WTC11 (cell line): ENCODE measurements at places on chromosomes 1 and 21.

- no peak for DNase-seq
Observed at GRCh38 chr1:53174971-53175913, 21.4 kb upstream of the CPT2 start.

DNA sequence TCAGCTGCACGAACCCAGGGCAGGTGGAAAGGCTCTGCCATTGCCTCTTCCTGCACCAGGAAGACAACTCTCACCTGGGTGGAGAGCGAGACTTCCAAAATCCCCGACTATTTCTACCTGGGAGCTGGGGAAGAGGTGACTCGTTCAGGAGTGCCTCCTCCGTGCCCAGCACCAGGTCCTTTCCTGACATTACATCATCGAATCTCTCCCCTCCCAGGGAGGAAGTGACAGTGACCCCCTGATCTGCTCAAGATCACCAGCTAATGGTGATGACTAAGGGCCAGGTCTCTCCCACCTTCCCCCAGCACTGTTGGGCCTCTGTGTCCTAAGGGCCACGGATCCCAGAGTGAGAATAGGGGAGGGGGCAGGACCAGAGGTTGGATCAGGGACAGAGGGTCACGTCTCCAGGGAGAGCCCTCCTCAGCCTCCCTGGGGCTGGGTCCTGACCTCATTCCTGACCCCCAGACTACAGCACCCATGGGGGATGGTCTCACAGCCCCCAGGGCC is 6.8 kb downstream of the MEGF6 start:
- no peak for DNase-seq

GRCh38 chr1:230739564-230740290 is 7.5 kb upstream of the CAPN9 start:
- no peak for DNase-seq

DNA sequence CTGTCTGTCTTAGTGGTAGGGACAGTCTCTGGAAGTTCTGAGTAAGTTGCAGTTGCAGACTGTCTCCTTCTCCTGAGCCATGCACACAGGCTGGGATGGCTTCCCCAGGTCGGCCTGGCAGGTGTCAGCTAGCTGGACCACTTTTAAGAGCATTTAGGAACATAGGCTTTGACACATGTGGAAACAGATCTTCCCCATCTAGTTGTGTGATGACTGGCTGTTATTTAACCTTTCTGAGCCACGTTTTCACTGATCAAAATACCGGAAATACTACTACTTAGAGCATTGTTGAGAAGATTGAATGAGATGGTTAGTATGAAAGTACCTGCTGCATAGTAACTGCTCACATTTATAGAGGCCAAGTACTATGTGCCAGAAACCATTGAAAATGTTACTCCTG is 6.2 kb upstream of the MAPKAPK2 start:
- no peak for DNase-seq

GRCh38 chr1:67053535-67053784 is 488 bp downstream of the SLC35D1 start:
- DNase-seq = no peak

GRCh38 chr1:65953170-65953569 is 160.5 kb downstream of the PDE4B start:
- DNase-seq = no peak

- no peak for DNase-seq
Observed at GRCh38 chr1:244165701-244166100, 114.6 kb downstream of the ZBTB18 start.

GRCh38 chr21:31284797-31285397 is 59.2 kb downstream of the TIAM1 start:
- DNase-seq = no peak

DNA sequence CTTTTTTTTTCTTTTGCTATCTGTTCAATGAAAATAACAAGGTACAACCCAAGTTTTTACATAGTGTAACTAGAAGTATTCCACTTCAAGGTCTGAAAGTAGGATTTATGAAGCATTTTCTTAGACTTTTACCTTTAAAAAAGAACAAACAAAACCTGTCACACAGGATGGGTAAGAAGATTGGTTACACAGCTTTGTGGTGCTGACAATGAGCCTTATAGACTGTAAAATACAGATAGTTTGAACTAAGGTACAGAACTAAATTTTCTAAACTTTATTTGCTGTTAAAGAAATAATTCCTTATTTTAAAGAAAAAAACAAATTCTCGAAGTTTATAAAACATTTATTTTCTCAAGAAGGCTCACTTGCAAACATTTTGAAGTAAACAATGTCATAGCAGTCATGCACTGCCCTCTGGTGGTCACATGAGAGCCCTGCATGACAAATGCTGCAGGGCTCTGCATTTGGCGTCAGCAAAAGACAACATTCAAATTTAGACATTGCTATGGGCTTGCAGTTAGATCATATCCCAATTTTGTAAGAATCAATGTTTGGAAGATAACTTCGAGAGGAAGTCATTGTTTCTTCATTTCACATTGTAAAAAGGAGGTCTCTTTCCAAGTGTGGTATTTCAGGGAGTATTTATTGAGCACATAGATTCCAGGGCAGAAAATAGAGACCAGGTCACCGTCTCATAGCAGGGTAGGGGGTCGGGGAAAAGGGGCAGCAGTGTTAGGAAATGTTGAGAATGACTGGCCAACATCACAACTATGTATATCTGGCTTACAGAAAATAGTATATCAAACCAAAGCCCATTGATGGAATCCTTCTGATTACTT is 115.3 kb upstream of the FMN2 start:
- peak; percentile 68 for DNase-seq

- DNase-seq = no peak
Observed at GRCh38 chr1:94339206-94339927, 78.8 kb upstream of the ABCD3 start.

- DNase-seq = no peak
Observed at GRCh38 chr1:6300342-6301048, 39.6 kb upstream of the GPR153 start.

GRCh38 chr1:66779475-66780078 is 21.5 kb downstream of the INSL5 start:
- no peak for DNase-seq

DNA sequence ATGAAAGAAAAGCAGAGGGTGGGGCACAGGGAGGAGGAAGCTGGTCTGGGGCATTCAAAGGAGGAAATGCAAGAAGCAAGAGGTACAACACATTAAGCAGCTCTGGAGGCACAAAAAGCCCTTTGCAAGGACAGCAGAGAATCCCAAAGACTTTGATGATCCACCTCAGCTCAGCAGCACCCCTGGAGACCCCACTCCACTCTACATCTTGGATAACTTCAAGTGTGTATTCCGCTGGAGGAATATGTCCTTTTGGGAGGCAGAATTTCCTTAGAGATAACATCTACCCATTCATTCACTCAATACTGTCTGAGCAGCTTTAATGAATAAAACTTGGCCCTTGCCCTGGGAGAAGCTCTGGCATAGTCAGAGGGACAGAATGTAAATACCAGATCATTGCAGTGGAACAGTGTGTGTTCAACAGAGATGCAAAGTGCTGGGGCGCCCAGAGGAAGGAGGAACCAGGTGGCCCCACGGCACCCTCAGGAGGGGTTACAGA is 599.7 kb downstream of the KIF26B start:
- DNase-seq = no peak

GRCh38 chr1:228804640-228805413 is 69.5 kb downstream of the RHOU start:
- DNase-seq = no peak

DNA sequence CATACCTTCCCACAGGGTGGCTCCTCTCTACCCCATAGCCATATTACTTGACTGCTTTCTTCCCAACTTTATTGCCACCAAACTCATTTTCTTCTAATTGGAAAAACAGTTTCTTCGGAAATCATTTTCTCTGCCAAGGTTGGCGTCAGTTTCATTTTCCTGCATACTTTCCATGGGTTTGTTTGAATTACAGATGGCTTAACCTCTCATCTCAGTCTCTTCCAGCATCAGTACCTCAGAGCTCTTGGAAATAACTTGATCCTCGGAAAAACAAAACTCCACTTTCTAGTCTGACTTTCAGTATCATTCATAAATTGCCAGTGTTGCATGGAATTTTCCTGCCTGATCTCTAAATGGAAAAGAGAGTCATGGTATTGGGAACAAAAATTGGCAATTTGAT is 20.3 kb upstream of the PRDM2 start:
- DNase-seq = no peak

DNA sequence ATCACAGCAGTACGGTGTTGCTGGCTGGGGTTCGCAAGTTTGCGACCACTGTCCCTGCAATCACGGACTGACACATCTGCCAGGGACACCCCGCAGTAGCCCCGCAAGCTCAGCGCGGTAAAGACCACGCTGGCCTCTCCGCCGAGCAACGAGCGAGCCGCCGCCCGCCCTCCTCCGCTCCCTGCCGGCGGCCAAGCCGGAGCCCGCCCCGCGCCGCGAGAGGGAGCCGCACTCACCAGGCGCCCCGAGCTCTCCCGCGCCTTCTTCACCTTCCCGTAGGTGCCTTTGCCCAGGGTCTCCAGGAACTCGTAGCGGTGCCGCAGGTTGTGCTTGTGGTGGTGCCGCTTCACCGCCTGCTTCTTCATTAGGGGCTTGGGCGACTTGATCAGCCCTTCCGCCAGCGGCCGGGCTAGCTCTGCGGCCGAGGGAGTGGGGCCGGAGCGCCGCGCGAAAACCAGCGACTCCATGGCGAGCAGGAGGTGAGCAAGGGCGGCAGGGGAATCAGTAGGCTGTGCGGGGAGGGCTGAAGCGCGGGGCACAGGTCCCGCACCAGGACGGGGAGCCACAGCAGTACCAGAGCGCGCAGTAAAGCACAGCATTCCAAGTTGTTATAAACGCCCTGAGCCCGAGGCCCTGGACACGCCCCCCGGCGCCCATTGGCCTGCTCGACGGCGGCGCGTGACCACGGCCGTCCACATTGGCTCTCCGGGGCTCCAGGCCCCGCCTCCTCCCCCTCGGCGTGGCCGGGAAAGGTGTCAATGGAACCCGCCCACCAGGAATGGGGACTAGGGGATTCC is at the start of gene NUAK2:
Gene NUAK2 (minus strand): TSS at position 584 of the 797 bp plus-strand sequence. CDS start 117 bp downstream, at position 467.
- DNase-seq = peak; percentile 98

DNA sequence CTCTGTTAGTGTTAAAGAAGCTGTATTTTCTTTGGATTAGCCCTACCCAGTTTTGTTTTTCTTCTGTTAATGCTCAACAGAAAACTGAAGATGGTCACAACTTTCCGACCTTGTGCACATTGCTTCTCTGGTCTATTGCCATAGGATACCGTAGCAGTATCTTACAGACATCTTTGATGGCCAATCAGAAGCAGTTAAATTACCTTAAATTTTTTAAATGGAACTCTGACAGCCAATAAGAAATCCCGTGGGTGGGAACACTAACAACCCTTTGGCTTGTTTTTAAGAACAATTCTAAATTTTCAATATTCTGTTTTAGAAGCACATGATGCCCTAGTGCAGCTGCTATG is 17.2 kb downstream of the NFYC start:
- no peak for DNase-seq

DNA sequence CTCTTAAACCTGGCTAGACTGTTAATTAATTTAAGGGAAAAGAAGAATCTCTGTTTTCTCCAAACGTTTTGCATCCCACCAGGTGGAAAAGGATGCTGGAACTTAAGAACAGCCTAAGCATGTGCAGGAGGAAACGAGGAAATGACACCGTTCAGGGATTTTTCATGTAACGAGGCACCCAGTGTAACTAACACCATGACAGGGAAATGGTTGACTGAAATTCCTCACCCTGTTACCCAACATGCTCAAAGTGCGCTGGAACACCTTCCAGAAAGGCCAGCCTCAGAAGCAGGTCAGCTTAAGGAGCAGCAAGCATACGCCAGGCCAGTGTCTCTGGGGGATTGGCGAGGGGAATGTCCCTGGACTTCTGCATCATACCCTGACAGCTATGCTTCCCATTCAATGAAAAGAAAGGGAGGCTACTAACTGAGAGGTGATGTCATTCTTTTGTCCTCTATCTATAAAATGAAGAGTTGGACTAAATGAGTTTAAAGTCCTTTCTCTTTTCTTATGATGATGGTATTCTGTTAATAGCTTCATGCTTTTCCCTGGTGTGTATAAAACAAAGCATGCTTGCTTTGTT is 21.6 kb downstream of the TNN start:
- DNase-seq = no peak

DNA sequence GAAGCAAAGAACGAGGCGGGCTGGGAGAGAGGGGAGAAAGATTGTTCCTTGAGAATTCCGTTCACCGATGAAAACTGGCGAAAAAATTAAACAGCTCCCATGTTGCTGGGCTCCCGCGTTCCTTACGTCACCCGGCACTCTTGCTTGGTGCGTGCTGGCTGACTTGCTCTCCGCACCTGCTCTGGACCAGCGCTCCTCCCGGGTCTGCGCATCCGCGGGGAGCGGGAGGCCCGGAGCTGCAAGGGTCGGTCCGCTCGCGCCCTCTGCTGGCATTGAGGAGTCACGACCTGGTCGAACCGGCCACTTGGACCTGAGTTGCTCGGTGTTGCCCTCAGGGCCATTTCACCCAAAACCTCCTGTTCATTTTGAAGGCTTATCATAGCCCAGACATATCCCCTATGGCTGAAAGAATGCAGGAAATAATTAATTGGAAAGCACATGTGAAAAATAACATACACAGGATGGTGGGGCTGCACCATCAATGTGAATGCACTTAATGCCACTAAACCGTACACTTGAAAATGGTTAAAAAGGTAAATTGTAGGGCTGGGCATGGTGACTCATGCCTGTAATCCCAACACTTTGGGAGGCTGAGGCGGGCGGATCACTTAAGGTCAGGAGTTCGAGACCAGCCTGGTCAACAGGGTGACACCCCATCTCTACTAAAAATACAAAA is 98.9 kb upstream of the BACE2 start:
- peak; percentile 94 for DNase-seq

- DNase-seq = no peak
Observed at GRCh38 chr1:229948438-229948837, 118.6 kb upstream of the GALNT2 start.

GRCh38 chr1:46300673-46301405 is 2.6 kb downstream of the LRRC41 start:
- no peak for DNase-seq

DNA sequence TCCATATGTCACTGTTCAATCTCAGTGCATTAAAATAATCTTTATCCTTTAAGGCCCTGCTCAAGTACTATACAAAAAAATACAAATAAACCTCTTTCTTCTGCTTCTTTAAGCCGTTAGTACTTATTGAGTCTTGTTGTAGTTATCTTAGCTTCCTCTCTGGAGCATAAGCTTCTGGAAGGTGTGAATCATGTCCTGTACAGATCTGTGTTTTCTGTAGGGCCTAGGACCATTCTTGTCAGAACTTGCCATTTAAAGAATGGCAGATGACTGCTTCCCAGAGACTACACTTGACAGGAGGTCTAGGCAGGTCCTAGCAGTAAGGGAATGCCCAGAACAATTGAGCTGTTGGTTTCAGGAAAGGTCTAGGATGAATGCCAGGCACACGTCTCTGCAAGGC is 12.9 kb downstream of the NEK7 start:
- no peak for DNase-seq

DNA sequence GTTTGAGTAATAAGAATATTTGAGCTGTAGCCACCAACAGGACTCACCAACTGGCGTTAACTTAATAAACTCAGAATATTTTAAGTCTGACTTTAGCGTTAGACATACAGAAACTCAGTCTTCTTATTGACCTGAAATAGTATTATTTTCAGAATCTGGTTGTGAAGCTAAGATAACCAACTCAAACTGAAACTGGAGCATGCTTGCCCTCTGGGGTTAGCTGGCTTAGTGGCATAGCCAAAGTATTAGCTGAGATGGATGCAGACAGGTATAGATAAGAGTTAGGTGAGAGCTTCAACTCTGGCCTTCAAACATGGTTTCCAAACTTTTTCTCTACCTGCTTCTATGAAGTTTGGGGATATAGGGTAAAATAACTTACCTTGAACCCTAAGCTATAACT is 40.5 kb downstream of the AMY1C start:
- no peak for DNase-seq
